ENCODE measurements at places on chromosomes 12 and 14.

GRCh38 chr12:12992418-12993130 is 7.5 kb downstream of the HEBP1 start:
- DNase-seq = no peak

DNA sequence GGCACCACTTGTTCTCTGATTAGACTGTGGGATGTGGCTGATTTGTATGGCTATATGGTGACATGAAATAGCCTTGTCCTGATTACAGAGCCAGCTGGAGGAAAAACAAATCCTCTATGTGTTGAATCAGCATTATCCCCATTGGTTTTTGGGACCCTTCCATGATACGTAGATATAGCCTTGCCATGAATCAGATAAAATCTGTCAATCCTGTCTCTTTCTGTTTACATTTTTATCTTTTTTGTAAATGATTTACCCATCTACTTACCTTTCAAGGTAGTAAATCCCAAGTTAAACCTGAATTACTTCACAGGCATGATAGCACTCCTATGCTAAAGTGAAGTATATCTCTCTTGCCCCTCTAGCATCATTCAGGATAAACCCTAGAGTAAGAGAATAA is 789.3 kb downstream of the TMTC2 start:
- no peak for DNase-seq

- no peak for DNase-seq
Observed at GRCh38 chr12:120979220-120979861, 998 bp downstream of the HNF1A start.

GRCh38 chr12:3820122-3820521 is 53.1 kb downstream of the PARP11 start:
- no peak for DNase-seq

DNA sequence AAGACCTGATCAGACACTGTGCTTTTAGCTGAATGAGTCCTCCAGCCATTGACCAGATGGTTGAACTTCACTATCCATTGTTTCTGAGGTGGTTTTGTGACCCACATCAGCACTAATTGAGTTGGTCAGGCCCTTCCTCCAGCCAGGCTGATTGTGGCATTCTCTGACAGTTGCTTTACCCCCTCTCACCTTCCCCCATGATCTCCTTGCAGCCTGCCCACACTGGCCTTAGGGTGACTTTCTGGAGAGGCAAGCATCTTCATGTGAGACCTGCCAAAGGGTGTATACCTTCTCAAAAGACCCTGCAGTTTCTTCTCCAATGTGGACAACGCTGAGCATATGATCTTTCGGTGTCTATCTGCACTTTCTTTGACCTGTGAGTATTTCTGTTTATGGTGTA is 83.9 kb downstream of the GPATCH2L start:
- no peak for DNase-seq

GRCh38 chr14:29798811-29799210 is 128.8 kb downstream of the PRKD1 start:
- no peak for DNase-seq

DNA sequence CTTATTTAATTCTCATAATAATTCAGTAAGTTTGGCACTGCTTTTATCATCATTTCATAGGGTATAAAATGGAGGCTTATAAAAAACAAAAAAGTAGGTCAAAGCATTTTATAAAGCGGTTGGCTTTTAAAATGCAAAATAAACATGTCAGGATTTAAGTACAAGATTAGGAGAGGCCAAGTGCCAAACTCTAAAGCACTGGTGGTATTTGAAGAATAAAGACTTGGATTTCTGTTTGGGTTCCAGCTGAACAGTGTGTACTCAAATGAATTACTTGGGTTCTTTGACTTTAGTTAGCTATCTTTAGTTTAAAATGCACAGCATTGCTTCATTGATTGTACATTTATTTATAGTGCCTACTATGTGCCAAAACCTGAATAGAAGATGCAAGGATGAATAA is 966.6 kb upstream of the SEL1L start:
- DNase-seq = no peak

- no peak for DNase-seq
Observed at GRCh38 chr14:70018713-70019211, 139.5 kb downstream of the SMOC1 start.

DNA sequence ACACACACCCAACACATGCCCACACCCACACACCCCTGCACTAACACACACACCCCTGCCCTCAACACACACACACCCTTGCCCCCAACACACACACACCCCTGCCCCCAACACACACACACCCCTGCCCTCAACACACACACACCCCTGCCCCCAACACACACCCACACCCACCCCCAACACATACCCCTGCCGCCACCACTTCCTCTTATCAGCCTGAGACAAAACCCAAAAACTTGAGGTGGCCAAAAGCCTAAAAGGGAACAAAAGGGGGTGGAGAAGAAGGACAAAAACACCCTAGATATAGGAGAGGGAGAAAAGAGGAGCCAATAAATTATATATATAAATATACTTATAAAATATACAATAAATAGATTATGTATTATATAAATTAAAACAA is 9.1 kb upstream of the DEGS2 start:
- no peak for DNase-seq

DNA sequence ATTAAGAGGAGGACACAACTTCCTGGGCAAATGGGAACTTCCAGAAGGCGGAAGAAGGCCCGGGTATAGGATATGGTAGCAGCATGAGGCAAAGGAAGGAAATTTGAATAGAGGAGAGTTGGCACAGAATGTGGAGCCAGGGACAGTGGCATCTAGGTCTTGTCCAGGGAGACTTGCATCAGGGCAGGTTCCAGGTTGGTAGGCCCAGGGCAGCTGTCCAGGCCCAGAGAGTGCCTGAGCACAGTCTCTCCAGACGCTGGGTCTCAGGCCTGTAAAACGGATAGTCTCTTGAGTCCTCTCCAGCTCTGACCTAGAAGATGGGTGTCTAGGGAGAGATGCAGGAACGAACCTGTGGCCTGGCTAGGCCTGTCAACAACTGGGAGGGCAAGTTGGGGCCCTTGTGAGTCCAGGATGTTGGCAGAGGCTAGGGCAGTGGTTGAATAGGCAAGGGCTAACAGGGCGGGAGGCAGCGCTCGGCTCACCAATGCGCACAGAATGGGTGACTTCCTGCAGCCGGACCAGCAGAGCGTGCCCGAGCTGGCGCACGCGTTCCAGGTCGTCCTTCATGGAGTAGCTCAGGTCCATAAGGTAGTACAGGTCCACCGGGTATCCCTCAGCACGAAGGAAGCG is 9.9 kb downstream of the ITGB7 start:
- no peak for DNase-seq

DNA sequence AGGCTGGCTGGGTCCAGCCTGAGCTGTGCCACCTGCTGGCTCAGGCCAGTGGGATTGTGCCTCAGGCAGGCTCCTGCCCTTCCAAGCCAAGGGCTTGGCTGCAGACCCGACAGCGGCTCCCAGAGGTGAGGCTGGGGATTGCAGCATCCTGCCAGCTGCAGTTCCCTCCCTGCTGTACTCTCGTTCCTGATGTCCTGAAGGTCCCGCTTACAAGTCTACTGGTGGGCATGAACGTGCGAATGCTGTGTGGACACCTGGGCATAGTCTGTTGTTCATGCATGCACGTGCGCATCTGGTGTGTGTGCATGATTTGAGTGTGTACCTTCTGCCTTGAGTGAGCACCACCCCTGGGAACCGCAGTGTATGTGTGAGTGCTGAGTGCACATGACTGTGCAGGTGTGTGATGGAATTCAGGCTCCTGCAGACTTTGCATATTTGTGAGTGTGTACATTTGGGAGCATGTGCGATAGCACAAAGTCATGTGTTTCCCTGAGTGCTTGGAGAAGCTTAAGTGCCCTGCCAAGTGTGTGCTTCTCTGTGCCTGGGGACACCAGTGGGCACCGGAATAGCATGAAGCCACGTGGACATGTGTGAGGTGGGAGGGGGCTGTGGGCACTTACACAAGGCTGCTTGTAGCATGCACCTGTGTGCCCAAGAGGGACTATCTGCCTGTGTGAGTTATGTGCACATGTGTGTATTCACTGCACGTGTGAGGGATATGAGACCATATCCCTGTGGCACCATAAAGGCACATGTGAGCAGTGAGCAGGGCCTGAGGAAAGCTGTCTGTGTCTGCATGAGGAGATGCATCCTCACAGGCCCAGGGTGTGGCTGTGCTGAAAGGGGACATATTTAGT is 19.3 kb upstream of the KRT7 start:
- DNase-seq = peak; percentile 46

GRCh38 chr12:132520421-132521199 is 30.7 kb downstream of the FBRSL1 start:
- no peak for DNase-seq

GRCh38 chr12:91377436-91377835 is 194.8 kb upstream of the DCN start:
- no peak for DNase-seq

- no peak for DNase-seq
Observed at GRCh38 chr14:52868911-52869618, 77.7 kb upstream of the GNPNAT1 start.

DNA sequence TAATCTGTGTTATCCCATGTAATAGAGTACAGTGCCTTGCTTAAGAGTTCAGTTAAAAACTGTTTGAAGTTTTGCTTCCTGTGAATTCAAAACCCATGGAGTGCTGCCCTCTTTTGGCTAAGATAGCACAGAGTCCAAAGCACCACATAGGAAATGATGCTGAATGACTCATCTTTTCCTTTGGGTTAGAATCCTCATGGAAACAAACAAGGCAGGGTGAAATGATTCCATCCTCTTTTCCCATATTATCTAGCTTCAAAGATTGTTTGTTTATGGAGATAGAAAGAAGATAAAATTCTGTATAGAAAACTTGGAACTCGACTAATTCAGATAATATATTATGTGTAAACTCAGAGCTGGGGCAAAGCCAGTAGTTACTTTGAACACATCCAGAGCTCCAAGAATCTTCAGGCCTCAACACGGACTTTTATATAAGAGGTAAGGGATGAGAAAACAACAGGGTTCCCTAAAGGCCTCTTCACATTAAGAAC is 87.4 kb downstream of the OTOGL start:
- DNase-seq = peak; percentile 56

GRCh38 chr14:94545131-94545841 is 16.0 kb upstream of the SERPINA4 start:
- DNase-seq = no peak

DNA sequence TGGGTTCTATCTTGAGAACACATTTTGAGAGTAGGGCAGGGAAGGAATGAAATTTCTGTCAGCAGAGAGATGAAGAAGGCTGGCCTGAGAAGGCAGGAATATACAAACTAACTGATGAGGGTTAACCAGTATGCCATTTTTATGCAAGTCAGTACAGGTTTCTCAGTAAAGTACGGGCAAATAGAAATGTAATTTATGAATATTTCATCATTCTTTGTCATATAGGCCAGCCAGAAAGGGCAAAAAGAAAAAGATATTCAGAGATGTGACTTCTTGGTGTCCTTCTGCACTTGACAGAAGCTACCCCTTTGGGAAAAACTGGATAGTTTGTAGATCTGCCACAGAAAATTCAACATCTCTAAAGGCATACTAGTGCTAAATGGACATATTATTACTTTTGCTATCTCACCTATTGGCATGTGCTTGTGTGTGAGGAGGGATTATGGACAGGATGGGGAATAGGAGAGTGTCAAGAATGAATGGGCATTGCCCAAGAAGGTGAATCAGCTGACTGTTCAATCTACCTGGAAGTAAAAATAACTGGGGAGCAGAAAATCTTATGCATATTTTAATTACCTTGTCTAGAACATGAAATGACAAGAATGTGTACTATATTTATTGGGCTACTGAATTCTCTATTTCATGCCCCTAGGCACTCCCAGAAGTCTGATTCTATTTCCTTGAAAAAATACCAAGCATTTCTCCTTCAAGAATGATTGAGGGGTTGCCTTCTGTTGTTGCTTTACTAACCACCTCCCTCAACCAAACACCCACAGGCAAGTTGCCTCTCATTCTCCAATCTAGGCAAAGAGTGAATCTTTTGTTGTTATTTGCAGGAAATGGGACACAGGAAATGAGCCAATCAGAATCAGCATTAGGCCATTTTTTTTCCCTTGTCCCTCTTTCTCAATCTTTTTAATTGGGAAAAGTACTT is 175.1 kb upstream of the SLC38A2 start:
- no peak for DNase-seq

DNA sequence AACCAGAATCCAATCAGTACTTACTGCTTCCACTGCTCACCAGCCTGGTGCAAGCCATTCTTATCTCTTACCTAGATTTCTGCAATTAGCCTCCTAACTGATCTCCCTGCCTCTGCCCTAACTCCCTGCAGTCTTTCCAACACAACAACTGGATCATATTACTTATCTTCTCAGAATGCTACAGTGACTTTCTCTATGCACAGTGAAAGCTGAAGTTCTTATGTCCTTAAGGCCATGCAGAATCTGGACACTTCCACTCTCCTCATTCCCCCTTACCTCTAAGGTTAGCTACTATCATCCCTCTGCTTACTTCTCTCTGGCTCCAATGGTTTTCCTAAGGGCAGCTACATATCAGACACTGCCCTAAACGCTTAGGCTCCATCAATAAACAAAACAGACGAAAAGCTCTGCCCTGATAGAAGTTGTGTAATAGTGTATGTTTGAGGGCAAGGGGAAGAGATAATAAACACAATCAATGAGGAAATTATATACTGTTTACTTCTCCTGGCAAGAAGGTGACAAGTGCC is 4.0 kb downstream of the KTN1 start:
- no peak for DNase-seq

GRCh38 chr12:51687614-51688013 is 96.6 kb downstream of the SCN8A start:
- DNase-seq = no peak

- peak; percentile 61 for DNase-seq
Observed at GRCh38 chr14:92686900-92687427, 61.5 kb downstream of the LGMN start.

GRCh38 chr12:16112130-16112529 is 165.4 kb downstream of the SLC15A5 start:
- no peak for DNase-seq

GRCh38 chr14:51554953-51555352 is 96.8 kb upstream of the FRMD6 start:
- no peak for DNase-seq

DNA sequence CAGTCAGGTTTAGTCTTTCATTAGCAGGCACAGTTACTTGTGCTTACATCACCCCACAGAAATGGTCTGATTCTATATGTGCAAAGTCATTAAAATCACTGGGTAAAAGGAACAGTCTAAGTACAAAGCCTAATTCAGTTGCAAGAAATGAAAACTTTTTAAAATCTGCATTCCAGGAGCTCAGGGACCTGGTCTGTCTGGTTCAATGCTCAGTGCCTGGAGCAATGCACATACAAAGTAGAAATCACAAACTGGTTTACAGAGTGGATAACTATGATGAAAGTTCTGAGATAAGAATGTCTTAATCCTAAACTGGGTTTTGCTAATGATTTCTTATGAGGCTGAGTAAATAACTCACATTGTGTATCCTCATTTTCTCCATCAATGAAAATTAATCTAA is 28.7 kb downstream of the LMNTD1 start:
- DNase-seq = no peak

GRCh38 chr14:101815994-101816393 is 54.5 kb downstream of the PPP2R5C start:
- peak; percentile 54 for DNase-seq

GRCh38 chr12:92070864-92071445 is 74.7 kb downstream of the BTG1 start:
- no peak for DNase-seq

- peak; percentile 90 for DNase-seq
Observed at GRCh38 chr12:121209624-121210572, at the start of gene P2RX4. Gene P2RX4, plus strand, starts transcription at chr12:121210129. Its CDS starts 36 bp downstream, at chr12:121210165.

GRCh38 chr12:113569806-113570205 is 98.1 kb upstream of the LHX5 start:
- no peak for DNase-seq

Measured in CD4-positive, alpha-beta T cell treated with Interleukin-1 beta for 1 hour (primary cell).